ENCODE measurements at places on chromosomes 4 and X.

DNA sequence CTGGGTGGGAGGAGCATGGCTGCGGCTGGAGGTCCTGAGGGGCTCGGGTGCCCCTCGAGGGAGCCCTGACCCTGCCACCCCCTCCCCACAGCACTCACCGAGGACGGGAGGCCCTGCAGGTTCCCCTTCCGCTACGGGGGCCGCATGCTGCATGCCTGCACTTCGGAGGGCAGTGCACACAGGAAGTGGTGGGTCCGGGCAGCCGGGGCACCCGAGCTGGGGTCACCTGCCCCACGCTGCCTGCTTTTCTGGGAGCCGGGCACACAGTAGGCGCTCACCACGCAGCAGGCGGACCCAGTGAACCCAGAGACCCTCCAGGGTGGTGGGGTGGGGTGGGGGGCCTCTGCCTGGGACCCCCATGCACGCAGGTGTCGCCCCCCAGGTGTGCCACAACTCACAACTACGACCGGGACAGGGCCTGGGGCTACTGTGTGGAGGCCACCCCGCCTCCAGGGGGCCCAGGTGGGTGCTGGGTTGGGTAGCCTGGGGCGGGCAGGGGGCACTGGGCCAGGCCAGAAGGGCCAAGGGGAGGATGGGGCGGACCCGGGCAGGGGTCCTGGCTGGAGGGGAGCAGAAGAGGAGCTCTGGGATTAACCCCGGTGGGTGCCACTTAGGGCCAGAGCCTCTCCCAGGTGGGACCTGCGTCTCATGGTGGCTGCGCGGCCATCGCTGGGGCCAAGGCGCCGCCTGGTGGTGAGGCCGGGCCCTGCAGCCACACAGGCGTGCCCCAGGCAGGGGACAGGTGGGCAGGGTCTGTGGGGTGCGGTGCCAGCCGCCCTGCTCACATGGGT, 1.4 kb downstream of the HGFAC start:
- peak; percentile 61 for DNase-seq

GRCh38 chr4:77151241-77151640, 5.8 kb upstream of the CCNG2 start:
- DNase-seq: no peak

DNA sequence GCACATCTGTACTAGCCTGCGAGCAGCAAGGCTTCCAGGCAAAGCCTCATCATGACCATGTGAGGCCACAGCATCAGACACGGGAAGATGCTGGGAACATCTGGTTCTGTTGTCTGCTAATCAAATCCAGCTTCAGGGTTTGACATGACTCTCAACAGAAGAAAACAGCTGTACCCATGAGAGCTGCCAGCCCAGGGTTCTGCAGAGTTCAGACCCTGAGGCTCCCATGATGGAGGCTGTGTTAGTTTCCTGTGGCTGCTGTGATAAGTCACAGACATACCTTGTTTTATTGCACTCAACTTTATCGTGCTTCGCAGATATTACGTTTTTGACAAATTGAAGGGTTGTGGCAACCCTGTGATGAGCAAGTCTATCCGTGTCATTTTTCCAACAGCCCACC, 37.5 kb downstream of the JAKMIP1 start:
- no peak for DNase-seq

DNA sequence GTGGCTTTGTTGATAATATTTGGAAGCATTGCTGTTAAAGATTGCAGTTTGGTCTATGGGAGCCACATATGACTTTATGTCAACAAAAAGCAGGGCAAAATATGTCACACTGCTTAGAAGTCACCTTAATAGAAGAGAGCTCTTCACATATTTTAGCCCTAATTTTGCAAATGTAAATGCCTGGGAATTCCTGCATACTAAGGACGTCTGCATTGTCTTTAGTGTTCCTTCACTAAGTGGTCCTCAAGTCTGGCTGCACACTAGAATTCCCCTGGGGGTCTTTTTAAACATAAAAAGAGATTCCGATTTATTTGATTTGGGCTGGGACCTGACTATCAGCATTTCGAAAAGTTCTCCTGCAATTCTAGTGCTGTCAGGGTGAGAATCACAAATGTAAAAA, 495.1 kb upstream of the FAM241A start:
- DNase-seq: no peak

GRCh38 chrX:40298572-40299479, 201.1 kb upstream of the BCOR start:
- DNase-seq: no peak

DNA sequence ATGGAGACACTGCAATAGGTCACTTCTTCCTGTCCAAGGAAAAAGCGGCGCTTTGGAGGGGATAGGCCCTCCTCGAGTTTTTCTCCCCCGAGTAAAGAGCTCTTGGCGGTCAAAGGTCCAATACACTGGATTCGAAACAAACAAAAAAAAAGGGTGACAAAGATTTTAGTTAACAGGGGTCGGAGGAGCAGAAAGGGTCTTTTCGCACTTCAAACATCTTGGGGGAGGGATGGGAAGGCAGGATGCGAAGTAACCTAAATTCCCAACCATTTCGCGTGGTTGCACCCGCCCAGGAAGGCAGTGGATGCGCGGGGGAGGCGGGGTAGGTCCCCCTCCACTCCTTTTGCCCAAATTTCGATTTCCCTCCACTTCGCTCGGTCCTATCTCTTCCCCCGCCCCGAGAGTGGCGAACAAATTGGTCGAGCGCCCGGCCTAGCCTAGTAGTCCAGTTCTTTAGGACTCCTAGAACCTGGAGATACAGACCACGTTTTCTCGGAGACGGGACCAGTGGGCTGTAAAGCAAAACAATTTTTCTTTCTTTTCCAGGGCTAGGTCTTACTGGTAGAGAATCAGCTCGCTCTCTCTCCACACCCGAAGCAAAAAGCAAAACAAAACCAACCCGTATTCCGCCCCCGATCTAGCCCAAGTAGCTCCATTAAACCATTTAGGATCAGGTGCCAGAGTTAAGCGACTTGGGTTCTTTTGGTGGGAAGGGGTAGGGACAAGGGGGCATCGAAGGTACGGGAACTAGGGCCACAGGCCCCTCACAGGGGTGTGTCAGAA, 2.0 kb upstream of the STAG2 start:
- DNase-seq: peak; percentile 7
